ENCODE measurements at places on chromosomes 1 and 21.

DNA sequence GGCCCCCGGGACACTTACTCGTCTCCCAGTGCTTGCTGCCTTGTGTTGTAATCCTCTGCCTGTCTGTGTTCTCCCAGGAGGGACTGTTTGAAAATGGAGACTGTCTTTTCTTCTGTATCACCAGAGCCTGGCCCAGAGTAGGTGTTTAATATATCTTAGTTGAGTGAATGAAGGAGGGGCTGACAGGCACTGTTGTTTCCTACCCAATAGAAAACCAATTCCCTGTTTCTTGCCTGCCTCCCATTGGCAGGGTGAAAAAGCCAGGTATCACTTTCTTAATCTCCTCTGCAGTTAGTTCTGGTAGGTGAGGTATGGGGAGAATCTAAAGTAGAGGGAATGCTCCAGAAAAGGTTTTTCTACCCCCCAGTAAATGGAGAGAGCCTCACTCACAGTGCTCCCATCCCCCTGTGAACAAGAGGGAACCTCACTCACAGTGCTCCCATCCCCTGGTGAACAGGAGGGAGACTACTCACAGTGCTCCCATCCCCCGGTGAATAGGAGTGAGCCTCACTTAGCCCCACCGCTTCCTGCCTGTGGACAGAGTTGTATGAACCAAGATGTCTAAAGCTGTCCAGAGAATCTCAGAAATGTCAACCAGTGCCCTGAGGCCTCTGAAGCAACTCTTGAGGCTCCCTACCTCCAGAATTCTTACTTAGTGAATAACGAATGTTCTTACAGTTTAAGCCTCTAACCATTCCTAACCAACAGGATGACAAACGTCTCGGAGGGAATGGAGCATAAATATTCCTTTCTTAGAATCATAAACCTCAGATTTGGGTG lies at the start of gene GJA5:
GJA5 (minus strand) TSS at position 122 of the 780 bp plus-strand sequence. CDS start 1,364 bp downstream, outside the sequence.
- DNase-seq, result peak; percentile 84

DNA sequence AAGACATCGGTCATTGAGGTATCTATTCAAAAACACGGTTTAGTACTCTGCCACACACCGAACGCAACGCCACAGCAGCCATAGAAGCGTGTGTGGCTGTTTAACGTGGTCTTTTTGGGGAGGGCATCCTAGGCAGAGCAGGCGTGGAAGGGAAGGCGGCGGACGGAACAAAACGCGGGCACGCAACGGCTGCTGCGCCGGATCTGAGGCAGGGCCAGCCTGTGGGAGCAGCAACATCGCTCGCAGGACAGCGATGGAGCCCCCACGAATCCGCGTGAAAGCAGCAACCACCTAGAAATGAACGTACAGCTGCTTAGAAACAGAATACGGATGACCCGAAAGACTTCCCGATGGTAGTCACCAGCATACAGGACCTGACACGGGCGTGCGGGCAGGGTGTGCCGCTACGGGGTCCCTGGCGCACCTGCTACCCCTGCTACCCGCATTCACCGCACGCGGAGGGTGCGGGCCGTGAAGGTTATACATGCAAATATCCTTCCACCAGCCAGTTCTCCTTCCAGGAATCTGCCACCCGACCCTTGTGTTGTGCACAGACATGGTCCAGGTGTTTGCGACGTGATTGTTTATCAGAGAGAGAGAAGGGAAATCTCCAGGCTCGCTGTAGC lies 114.4 kb upstream of the COL6A1 start:
- no peak for DNase-seq

DNA sequence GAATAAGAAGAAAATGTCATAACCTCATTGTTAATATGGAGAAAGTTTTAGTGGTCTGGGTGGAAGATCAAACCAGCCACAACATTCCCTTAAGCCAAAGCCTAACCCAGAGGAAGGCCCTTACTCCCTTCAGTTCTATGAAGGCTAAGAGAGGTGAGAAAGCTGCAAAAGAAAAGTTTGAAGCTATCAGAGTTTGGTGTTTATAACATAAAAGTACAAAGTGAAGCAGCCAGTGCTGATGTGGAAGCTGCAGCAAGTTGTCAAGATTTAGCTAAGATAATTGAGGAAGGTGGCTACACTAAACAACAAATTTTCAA lies 67.6 kb upstream of the BCL9 start:
- DNase-seq, result no peak

GRCh38 chr1:183696981-183697380 lies 43.9 kb upstream of the APOBEC4 start:
- DNase-seq, result no peak

DNA sequence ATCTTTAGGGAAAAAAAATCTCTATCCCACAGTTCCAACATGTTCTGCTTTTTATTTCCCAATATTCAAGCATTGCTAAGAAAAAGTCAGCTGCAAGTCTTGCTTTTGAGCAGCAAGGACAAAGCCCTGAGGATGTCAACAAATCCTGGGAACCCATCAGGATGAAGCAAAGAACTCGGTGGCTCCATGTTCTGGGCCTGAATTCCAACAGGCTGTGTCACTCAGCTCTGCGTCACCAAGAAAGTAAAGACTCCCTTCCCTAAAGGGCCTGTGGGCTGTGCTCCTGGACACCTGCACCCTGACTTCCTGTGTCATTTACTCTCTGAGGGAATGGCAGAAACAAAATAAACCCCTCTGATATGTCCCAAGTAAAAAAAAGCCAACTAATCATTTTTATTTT lies 95.5 kb downstream of the TIAM1 start:
- peak; percentile 63 for DNase-seq

DNA sequence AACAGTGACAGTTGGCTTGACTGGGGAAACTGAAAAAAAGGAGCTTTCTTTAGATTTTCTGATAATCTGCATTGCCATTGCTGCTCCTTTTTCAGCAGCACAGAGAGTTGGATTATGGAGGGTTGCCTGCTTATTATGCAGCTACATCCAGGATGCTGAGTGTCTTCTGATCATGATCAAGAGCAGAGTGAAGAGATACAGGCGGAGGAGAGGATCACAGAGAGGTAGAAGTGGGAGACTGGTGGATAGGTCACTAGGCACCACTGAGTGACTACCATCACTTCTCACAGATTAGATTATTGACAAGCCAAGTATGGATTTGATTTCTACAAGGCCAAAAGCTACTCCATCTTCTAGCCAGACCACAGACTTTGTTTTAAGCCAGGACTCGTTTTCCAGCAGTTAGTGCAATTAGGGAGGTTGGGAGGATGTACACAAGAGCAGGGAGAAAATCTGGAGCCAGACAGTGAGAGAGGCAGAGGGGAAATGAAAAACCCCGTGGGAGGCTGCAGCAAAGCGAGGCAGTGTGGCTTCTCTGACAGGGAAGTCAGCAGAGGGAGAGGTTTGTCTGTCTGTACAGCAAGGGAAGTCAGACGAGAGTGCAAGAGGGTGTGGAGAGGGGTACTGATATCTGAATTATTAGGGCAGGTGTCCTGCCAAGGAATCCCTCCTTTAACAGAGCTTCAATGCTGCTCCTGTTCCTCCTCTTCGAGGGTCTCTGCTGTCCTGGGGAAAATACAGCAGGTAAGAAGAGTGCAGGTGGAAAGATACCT lies at the start of gene CD1E:
CD1E (plus strand) TSS at position 592 of the 773 bp plus-strand sequence; CDS start at position 687, 95 bp downstream.
- DNase-seq, result no peak

DNA sequence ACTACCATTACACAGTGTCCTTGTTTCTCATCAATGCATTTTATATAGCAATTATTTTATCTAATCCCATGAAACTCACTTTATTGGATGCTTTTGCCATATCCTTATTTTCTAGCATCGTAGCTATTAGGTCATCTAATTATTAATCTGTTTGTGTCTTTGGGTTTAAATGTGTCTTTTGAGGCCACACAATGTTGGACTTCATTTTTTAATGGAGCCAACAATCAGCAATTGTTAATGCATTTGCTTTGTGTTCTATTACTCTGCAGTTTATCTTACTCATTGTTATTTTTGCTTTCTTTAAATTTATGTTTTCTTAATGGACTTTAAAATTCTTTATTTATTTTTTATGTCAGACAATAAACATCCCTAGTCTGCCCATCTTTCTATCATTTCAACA lies 1.8 kb upstream of the HSD11B1 start:
- DNase-seq, result no peak

GRCh38 chr1:41795205-41795762 lies 123.4 kb downstream of the HIVEP3 start:
- DNase-seq, result peak; percentile 43

GRCh38 chr21:35252831-35253230 lies 203.7 kb upstream of the RUNX1 start:
- no peak for DNase-seq

DNA sequence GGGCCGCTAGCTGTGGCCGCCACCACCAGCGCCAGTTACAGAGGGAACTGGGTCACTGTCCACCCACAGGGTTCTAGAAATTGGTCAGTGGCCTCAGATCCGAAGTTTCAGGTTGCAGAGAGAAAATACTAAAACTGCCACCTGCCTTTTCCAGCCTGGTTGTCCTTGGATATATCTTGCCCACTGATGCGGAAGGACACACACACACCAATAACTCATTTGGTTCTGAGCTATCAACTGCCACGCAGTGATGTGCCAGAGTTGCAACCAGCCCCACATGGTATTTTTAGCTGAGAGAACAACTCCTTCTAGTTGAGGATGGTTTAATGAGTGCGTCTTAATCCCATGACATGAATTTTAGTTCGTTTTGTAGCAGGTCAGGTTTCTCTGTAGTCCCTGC lies 68.1 kb downstream of the SH3BGR start:
- no peak for DNase-seq

GRCh38 chr1:31855038-31855845 lies 39.4 kb upstream of the SPOCD1 start:
- DNase-seq, result peak; percentile 10

DNA sequence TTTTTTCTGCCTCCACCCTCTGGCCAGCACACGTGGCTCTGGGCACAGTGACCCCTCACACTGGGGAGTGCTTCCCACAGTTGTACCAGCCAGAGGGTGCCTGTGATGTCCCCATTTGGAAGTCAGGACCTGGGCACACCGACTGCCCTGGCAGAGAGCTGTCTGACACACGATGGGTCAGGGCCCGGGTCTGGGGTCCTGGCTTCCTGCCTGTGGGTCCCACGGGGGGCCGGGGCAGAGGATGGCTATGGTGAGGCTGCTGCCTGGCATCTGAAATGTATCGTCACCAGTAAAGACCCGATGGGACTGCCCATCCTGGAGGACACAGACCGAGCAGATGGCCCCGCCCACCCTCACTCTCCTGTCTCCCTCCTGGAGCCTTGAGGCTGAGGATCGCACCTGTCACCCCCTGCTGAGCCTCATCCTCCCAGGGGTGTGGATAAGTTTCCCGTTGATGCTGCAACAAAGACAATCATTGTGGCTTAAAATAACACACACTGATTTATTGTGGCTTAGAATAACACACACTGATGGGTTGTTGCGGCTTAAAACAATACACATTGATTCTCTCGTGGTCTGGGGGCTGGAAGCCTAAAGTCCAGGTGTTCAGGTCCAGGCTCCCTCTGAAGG lies 88.8 kb upstream of the TTC34 start:
- no peak for DNase-seq

DNA sequence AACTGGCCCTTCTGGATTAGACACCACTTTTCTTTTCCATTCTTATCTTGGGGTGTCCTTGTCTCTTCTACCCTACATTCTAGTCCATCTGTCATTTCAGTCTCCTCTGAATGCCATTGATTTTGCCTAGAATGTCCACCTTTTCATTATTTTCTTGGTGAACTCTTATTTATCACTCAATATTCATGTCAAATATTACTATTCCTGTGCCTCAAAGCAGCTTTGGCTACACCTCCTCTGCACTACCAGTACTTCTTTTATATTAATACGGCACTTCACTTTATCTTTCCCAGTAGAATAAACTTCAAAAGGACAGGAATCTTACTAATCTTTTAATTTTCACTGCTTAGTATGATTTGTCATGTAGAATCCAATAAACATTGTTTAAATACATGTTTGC lies 186.4 kb upstream of the DPYD start:
- DNase-seq, result no peak

GRCh38 chr1:206612129-206612876 lies at the start of gene EIF2D:
Gene EIF2D, minus strand, starts transcription at chr1:206612465. Its CDS starts 123 bp downstream, at chr1:206612342.
- peak; percentile 87 for DNase-seq
